ENCODE measurements at places on chromosomes 6 and 20. TPM values are rescaled to one million over a fixed set of nuclear protein-coding genes. Genes with fewer than 3 reads are reported as not detected.

GRCh38 chr20:1912053-1912452, 16.8 kb downstream of the SIRPA start:
- DNase-seq, result no peak

DNA sequence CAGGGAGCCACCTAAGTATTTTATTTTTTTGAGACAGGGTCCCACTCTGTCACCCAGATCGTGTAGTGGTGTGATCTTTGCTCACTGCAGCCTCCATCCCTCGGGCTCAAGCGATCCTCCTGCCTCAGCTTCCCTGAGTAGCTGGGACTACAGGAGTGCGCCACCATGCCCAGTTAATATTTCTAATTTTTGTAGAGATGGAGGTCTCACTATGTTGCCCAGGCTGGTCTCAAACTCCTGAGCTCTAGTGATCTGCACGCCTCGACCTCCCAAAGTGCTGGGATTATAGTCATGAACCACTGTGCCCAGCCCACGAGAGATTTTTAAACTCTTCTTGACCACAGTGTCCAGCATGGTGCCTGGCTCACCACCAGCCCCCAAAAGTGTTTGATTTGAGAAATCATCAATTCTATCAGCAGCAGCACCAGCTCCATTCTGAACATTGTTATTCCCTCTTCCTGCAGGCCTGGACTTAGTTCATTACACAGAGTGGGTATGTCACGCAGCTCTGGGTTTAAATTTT, 2.3 kb upstream of the TGM2 start:
- DNase-seq, result no peak

The BTN1A1 gene
- total RNA-seq, result not detected

The PRRT1 gene
- 0.41 TPM for total RNA-seq

The ACTL10 gene
- total RNA-seq, result 2.5 TPM

The TAGAP gene
- not detected for total RNA-seq

The PNPLA1 gene
- total RNA-seq, result not detected

All from fibroblast of the aortic adventitia (primary cell).